ENCODE measurements at places on chromosomes 16 and 17.

DNA sequence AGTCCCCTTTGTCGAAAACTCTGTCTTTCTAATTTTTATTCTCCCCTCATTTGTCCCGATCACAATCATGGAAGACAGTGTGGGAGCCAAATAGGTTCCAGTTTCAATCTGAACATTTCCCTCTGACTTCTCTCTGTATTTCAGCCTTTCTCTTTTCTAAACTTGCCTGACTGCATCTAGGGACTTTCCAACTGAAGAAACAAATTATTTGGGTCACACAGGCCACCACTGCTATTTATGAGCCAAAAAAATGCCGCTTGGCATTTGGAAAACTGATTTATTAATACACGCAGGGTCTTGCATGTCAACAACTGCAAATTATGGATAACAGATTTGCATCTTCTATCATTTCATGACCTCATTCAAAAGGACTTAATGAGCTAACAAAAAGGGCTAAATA is 55.2 kb upstream of the ELAC2 start:
- DNase-seq: no peak

- no peak for DNase-seq
Observed at GRCh38 chr17:81741594-81742452, 29.7 kb downstream of the SLC25A10 start.

GRCh38 chr17:39916918-39917317 is 1.5 kb downstream of the GSDMB start:
- no peak for DNase-seq

DNA sequence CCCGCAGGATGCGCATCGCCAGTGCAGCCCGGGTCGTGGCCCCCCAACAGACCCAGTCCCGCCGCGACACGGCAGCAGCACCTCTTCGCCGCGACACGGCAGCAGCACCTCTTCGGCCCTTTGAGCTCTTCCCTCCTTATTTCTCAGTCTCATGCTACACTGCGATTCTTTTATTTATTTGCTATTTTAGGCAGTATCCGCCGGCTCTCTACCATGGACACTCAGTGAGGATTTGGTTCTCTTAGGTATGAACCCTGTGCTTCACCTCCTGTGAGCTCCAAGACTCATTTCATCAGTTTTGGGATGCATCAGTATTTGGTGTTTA is 8.3 kb upstream of the MAP2K3 start:
- DNase-seq: peak; percentile 27

GRCh38 chr17:7445619-7445968 is 733 bp downstream of the CHRNB1 start:
- DNase-seq: no peak

DNA sequence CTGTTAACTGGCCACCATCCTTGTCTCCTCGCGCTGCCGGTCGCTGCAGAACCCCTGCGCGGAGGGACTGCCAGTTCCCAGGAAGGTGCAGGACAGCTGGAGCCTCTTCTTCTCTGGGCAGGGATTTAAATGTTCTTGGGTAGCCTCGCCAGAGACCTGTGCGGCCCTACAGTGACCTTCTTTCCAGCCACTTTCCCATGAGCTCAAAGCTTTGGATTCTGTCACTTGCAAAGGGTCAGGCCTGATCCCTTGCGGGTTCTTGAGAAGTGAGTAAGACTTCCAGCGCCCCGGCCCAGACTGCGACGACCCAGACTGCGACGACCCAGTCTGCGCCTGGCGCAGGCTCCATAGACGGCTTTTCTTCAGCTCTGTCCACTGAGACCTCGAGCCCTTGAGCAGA is 1.4 kb upstream of the SLFN5 start:
- DNase-seq: peak; percentile 26

GRCh38 chr16:51621610-51622009 is 470.5 kb upstream of the SALL1 start:
- no peak for DNase-seq

All from activated gamma-delta T cell (primary cell).